ENCODE measurements at places on chromosomes 6 and 20. TPM values are rescaled to one million over a fixed set of nuclear protein-coding genes. Genes with fewer than 3 reads are reported as not detected.

Gene PYGB
- total RNA-seq: 30.2 TPM

Gene OR2H2
- total RNA-seq: not detected

Gene CENPQ
- total RNA-seq: 13.9 TPM

Gene BPIFB1
- total RNA-seq: not detected

Gene HTR1E
- not detected for total RNA-seq

DNA sequence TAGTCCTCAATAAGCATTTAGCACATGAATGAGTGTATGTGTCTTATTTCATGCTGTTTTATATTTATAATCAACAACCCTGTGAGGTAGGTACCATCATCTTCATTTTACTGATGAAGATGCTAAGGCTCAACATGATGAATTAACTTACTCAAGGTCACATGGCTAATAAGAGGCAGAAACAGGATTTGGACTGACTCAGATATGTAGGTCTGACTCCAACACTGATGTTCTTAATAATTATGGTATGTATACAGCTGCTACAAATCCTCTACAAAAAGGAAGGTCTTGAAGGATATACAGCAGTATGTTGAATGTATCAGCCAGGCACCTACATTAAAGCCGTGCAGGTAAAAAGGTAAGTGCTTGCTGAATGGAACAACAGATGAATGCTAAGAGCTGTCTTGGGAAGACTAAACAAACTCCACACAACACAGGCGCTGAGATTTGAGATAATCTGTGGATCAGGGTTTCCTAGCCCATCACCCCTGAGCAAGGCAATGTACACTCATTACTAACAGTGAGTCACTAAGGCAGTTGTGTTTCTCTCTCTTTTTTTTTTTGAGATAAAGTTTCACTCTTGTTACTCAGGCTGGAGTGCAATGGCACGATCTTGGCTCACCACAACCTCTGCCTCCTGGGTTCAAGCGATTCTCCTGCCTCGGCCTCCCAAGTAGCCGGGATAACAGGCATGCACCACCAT, 31.9 kb downstream of the TTI1 start:
- H3K27me3 ChIP-seq: no peaks in the 10 kb centered on the region
- H3K27ac ChIP-seq: peak overlapping the region; percentile 15
- peaks cover 31% of the 10 kb centered on the region for H3K36me3 ChIP-seq
- H3K4me1 ChIP-seq: peaks cover 14% of the 10 kb centered on the region
- H3K4me3 ChIP-seq: no peak overlapping the region

DNA sequence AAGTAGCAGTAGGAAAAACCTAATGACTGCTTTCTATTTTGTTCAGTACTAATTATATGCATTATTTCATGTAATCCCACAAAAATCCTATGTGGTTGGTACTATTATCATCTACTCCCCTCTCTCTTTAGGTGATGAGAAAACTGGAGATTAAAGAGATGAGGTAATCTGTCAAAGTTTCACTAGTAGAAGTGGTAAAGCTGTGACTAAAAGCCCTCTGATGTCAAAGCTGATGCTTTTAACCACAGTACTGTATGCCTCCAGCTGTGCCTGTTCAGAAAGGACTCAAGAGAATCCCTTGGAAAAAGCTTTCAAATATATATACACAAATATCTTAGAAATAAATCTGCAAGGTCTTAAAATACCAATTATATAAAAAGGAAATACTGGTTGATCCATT, 38.0 kb downstream of the PHIP start:
- no peak overlapping the region for H3K4me3 ChIP-seq
- no peak for DNase-seq
- H3K4me1 ChIP-seq: peaks cover 33% of the 10 kb centered on the region
- H3K36me3 ChIP-seq: peaks cover 61% of the 10 kb centered on the region

DNA sequence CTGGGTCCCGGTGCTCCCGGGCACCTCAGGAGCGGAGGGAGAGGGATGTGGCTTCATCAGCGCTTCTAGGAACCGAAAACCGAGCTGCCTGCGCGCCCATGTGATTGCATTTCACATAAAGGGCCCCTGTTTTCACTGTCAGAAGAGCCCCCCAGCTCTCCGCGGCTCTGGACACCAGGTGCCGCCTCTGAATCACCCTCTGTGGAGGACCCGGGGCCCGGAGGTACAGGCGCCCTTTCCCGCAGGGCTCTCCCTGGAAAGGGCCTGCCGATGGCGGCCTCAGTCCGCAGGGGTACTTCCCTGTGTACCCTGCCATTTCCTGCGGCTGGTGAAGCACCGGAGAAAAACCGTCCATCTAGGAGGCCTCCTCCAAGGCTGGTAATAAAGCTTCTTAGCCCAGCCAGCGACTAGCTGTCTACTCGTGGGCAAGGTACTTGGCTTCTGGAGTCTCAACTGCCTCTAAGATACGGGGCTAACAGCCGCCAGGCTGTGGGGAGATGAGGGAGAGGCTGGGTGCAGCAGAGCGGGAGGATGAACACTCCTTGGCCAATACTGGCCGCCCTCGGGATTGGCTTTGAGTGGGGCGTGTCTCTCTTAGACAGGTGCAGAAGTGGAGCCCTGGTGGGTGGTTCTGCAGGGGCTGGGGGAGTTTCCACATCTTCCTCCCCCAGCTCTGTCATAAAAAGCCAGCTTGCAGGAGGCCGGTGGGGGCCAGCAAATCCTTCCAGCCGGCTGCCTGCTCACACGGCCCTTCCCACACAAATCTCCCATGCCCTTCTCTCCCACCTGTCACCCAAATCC, 1.6 kb downstream of the PPP1R16B start:
- peaks cover 44% of the 10 kb centered on the region for H3K36me3 ChIP-seq

GRCh38 chr6:151400473-151400872, 9.1 kb upstream of the ZBTB2 start:
- peak overlapping the region; percentile 3 for H3K27ac ChIP-seq
- H3K4me3 ChIP-seq: no peak overlapping the region
- H3K4me1 ChIP-seq: peaks cover 51% of the 10 kb centered on the region

- no peaks in the 10 kb centered on the region for H3K36me3 ChIP-seq
- H3K4me3 ChIP-seq: no peak overlapping the region
- no peak overlapping the region for H3K27ac ChIP-seq
- peaks cover 3% of the 10 kb centered on the region for H3K27me3 ChIP-seq
- DNase-seq: peak; percentile 5
Measured at GRCh38 chr20:63532449-63532971, 4.7 kb downstream of the PTK6 start.

- no peak overlapping the region for H3K4me3 ChIP-seq
- H3K27ac ChIP-seq: no peak overlapping the region
Measured at GRCh38 chr6:151961809-151962208, 154.3 kb downstream of the ESR1 start.

GRCh38 chr6:167073679-167074274, 49.1 kb upstream of the CCR6 start:
- H3K36me3 ChIP-seq: no peaks in the 10 kb centered on the region
- H3K27ac ChIP-seq: no peak overlapping the region
- H3K4me1 ChIP-seq: no peaks in the 10 kb centered on the region

DNA sequence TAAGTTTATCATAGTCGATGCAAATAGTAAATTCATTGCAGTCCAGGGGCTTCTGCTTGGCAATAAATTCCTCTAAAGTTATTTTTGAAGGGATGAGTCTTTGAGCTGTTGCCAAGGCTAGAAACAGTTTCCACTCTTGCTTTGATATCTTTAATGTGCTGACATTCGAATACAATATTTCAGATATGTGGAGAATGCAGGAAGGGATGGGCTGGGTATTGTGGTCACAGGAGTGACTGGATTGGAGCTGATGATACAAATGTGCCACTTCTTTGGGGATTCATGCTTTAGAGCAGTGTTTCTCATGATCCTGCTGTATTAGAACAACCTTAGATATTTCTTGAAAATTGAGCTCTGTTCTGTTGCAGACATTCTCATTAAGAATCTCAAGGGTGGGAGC, 139.0 kb downstream of the PRDM13 start:
- H3K27ac ChIP-seq: no peak overlapping the region
- no peak overlapping the region for H3K4me3 ChIP-seq
- no peak for DNase-seq
- H3K4me1 ChIP-seq: no peaks in the 10 kb centered on the region
- H3K36me3 ChIP-seq: no peaks in the 10 kb centered on the region

GRCh38 chr6:128569732-128570679, 49.6 kb upstream of the PTPRK start:
- no peaks in the 10 kb centered on the region for H3K36me3 ChIP-seq
- no peaks in the 10 kb centered on the region for H3K27me3 ChIP-seq
- H3K4me1 ChIP-seq: peaks cover 7% of the 10 kb centered on the region
- DNase-seq: no peak
- no peak overlapping the region for H3K27ac ChIP-seq

DNA sequence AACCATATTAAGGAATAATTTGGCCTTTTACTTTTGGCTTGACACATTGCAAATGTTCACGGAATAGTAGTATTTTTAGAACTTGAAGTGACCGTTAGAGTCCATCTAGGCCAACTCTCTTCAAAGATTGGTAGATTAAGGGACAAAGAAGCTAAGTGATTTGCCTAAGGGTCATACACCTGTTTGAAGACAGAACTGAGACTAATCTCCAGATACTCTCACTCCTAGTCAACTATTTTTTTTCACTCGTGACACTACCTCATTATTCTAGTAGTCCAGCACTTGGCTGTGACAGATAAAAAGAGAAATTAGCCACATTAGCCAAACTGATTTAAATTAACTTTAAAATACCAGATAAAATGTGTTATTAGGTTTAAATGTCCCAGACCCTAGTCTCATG, 10.6 kb downstream of the ACSS2 start:
- H3K27me3 ChIP-seq: no peaks in the 10 kb centered on the region
- peaks cover 41% of the 10 kb centered on the region for H3K4me1 ChIP-seq
- no peak overlapping the region for H3K27ac ChIP-seq
- DNase-seq: no peak
- H3K36me3 ChIP-seq: peaks cover 28% of the 10 kb centered on the region

- no peaks in the 10 kb centered on the region for H3K4me1 ChIP-seq
- no peaks in the 10 kb centered on the region for H3K36me3 ChIP-seq
- H3K27me3 ChIP-seq: no peaks in the 10 kb centered on the region
- DNase-seq: no peak
Measured at GRCh38 chr20:61445741-61446140, 193.7 kb downstream of the CDH4 start.
